ENCODE measurements at places on chromosomes 1 and 21.

- no peak for DNase-seq
- H3K27ac ChIP-seq, result no peak overlapping the region
- H3K4me1 ChIP-seq, result no peaks in the 10 kb centered on the region
- H3K4me3 ChIP-seq, result no peak overlapping the region
Measured at GRCh38 chr21:30964283-30964682, 74.0 kb downstream of the KRTAP19-8 start.

- H3K36me3 ChIP-seq, result no peaks in the 10 kb centered on the region
- H3K4me3 ChIP-seq, result no peak overlapping the region
- H3K4me1 ChIP-seq, result peaks cover 5% of the 10 kb centered on the region
- H3K27me3 ChIP-seq, result no peaks in the 10 kb centered on the region
- H3K27ac ChIP-seq, result no peak overlapping the region
Measured at GRCh38 chr1:118388301-118388959, 203.4 kb upstream of the SPAG17 start.

DNA sequence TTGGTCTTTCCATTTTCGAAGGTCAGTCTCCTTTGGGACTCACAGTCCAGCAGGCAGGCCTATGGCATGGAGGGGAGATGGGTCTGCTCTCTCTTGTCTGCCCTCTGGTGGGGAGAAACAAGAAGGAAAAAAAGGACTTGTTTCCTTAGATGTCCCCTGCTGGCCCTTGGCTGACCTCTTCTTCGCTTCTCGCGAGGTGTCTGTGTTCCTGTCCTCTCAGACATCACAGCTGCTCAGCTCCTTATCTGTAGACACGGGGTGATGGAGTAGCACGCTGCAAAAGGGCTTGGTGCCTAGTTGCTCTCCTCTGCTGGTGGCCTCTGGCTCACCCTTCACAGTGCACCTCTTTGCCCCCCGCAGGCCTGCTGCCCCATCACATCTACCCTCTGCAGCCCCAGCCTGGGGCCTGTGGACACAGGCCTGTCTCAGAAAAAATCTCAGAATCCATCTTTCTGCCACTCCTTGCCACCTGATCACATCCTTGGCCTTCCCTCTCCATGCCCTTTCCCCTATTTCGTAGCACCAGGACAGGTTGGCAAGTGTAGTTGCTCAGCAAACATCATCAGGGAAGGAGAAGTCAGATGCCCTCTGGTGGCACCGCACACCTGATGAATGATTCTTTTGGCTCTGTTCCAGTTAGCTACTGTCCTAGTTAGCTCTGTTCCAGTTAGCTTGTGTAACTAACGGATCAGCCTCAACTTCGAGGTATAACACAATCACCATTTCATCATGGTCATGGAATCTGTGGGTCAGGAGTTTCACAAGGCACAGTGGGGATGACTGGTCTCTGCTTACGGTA, 18.7 kb upstream of the AK2 start:
- peaks cover 15% of the 10 kb centered on the region for H3K4me1 ChIP-seq
- H3K27ac ChIP-seq, result no peak overlapping the region
- no peak overlapping the region for H3K4me3 ChIP-seq
- no peaks in the 10 kb centered on the region for H3K36me3 ChIP-seq
- H3K27me3 ChIP-seq, result no peaks in the 10 kb centered on the region

DNA sequence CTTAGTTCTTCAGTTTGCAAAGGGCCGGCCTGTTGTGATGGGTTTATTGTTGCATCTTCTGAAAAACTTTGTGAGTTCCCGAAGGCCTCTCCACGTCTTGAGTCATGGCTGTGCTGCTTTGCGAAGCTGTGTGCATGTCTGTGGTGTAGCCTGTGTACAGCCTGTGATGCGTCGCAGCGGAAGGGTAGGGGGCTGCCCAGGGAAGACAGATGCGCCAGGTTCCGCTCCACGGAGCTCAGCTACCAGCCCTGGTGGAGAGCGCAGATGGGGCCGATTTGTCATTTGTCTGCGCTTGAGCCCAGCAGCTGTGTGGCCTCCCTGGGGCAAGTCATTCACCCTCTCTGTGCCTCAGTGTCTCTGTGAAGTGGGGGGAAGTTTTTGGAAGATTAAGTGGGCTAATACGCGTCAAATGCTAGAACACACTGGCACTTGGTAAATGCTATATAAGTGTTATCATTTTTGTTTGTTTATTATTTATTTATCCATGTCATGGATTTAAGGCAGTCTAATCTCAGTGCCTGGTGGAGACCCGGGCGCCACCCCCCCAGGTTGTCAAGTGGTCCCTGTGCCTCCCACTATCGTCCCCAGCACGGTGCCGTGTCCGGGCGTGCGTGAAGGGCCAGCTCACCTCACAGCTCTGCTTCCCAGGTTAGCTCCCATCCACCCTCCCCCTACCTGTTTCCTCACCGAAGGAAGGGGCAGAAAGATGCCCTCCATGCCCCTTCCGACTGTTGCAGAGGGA, 8.4 kb downstream of the PDE9A start:
- no peak overlapping the region for H3K4me3 ChIP-seq
- no peak overlapping the region for H3K27ac ChIP-seq
- no peaks in the 10 kb centered on the region for H3K27me3 ChIP-seq
- DNase-seq, result no peak

DNA sequence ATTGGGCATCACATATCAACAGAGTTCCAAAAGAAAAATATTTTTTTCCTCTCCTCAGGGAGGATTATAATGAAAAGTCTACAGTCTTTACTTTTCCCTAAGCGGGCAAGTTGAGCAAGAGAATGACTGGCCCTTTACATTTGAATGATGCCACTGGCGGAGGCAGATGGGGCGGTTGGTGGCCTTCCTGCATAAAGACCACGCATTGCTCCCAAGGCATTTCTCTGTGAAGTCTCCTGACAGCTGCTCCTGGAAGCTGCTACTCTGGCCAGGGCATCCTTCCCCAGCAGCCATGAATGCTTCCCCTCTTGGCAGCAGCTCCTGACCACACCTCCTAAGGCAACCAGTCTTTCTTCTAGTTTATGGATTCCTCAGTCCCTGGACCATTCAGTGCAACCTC, 161.1 kb upstream of the RRP15 start:
- no peaks in the 10 kb centered on the region for H3K4me1 ChIP-seq
- no peak for DNase-seq
- H3K36me3 ChIP-seq, result no peaks in the 10 kb centered on the region
- H3K27ac ChIP-seq, result no peak overlapping the region
- H3K4me3 ChIP-seq, result no peak overlapping the region

DNA sequence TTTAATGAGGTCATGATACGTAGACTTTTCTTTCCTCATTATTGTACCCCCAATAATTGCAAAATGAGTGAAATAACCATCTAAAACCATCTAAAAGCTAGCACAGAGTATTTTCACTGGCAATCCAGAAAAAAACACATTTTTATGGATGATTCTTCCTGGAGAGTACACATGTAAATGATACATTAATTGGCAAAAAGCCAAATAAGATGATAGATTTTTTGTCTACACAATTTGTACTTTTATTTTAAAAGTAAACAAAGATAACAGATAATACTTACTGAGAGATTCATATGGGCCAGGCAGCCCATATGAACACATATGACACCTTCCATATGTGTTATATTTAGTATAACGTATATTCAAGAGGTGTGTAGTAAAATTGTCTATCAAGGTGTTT, 2.5 kb upstream of the KRTAP19-7 start:
- DNase-seq, result no peak
- H3K36me3 ChIP-seq, result no peaks in the 10 kb centered on the region
- no peaks in the 10 kb centered on the region for H3K27me3 ChIP-seq
- H3K4me3 ChIP-seq, result no peak overlapping the region
